ENCODE measurements at places on chromosomes 2 and 18.

DNA sequence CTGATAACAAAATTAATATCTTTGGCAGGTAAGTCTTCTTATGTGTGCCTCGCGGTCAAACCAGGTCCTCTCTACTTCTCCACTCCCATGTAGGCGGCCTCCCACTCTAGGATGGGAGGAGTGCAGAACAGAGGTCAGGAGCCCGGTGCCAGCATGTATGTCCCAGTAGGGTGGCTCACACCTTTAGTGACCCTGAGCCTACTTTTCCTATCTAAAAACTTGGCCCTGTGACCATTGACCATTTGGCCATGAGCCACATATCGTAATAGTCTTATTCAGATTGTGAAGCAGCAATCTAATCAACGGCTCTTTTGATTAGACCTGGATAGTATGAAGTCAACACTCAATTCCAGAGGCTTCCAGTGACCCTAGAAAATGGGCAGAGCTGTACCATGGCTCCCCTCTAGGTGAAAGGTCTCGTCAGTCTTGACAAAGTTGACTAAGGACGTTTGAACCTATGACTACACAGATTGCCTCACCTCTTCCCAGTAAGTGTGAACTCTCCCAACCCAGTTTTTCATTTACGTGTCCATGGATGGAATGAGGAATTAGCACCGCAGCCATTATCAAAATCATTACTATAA is 17.1 kb upstream of the FABP1 start:
- DNase-seq: no peak

- DNase-seq: peak; percentile 59
Observed at GRCh38 chr2:203195331-203196036, 43.3 kb upstream of the CYP20A1 start.

- no peak for DNase-seq
Observed at GRCh38 chr2:228798458-228799207, 472.5 kb downstream of the PID1 start.

DNA sequence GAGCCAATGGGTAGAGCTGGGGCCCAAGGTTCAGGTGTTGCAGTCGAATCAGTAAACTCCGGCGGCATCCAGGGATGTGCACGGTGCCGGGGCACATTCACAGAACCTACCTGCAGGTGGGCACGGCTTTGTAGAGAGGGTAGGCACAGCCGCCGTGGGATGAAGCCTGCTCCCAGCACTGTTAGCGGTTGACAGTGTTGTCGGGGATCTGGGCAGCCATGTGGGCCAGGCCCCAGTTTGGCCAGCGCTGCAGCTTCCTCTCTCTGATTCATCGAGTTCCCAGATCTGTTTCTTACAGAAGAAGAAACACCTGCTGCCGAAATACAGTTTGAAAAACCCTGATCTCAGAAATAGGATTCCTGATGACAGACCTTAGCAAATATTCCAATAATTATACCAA is 274.8 kb downstream of the AGAP1 start:
- DNase-seq: no peak

DNA sequence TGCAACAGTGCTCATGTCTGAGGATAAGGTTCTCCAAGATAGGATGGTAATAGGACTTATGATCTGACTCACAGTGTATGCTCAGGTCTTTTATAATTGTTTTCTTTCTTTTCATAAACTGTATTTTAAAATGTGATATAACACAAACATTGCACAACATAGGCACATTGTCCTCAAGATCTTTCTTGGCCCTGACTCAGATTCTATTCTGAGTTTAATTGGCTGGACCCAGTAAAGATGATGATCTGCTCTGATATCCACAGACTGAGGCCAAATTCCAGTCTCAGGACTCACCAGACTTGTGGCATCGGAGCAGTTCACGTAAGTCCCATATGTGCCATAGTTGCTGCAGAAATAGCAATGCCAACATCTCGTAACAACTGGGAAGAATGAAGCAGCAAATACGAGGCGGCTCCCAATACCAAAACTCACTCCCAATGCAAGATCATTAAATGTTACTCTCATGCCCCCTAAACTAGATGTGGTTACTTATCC is 448.9 kb upstream of the SLC14A2 start:
- peak; percentile 93 for DNase-seq

DNA sequence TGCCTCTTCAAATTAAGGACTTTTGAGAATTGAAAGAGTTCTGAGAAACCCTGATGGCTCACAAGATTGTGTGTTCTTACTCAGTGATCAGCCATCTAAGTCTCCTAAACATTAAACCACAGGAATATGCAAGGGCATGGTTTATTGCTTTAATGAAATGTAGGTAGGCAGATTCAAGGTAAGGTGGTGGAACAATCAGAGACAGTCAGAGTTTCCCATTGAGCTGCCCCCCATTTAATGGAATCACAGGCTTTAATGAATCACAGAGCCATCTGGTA is 107.8 kb upstream of the LRATD1 start:
- no peak for DNase-seq

DNA sequence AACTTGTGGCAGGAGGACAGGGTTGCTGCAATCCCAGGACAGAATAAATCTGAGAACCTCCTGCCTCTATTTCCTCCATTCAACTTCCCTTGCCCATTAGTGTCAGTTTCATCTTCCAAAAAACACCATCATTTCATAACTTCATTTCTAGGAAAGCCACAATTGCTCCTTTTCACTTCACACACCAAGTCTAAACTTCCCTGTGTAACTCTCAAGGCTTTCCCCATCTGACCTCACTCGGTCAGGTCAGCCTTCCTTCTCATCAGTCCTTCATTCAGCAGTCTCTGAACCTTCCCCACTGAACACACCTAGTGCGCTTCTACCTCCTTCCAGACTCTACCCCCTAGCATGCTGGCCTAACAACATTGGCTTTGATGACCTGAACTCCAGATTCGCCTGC is 35.8 kb downstream of the TCF7L1 start:
- no peak for DNase-seq

DNA sequence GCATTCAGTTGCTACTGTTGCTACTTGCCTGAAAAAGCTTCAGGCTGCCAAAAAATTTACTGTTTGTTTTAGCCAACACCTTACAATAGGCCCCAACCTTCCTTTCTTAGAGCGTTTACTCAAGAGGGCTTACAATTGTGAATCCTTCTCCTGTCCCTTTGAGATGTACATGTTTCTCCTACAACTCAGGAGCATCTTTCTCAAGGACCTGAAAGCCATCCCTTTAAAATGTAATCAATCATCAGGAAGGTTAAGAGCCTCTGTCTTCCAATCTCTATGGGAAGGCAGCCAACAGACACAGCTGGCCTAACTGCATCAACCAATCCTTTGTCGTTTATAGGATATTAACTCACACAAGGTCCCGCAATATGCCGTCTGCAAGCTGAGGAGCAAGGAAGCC is 3.4 kb upstream of the IER3IP1 start:
- no peak for DNase-seq

- no peak for DNase-seq
Observed at GRCh38 chr2:65450393-65450792, 18.0 kb upstream of the SPRED2 start.

GRCh38 chr2:73091164-73091563 is 19.7 kb upstream of the SFXN5 start:
- DNase-seq: no peak

DNA sequence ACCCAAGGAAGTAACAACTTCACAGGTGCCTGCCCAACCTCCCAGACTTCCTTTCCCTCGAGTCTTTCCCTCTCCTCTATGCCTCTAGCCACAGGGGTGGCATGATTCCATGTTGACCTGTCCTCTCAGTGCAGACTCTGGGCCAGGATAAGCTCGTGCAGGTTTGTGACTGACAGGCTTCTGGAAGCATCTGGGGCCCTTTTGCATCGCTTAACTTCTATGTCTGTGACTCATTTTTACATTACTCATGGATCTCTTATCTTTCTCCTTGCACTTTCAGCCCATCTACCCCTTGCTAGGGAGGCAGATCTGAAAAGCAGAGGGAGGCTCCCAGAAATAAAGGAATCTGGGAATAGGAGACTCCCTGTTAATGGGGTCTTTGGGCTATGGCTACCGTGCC is 98.5 kb upstream of the RIOK3 start:
- DNase-seq: peak; percentile 52

DNA sequence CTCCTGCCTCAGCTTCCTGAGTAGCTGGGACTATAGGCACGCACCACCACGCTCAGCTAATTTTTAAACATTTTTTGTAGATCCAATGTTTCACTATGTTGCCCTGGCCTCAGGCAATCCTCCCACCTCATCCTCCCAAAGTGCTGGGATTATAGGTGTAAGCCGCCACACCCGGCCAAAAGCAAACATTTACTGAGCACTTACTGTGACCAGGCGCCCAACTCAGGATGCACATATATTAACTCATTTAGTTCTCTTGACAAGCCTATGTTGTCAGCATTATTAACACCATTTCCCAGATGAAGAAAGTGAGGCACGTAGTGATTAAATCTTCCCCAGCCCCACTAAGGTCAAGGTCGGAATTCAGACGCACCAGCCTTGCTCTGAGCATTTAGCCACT is 41.1 kb downstream of the TMEM37 start:
- no peak for DNase-seq

GRCh38 chr2:36544638-36545338 is 53.2 kb downstream of the FEZ2 start:
- no peak for DNase-seq

DNA sequence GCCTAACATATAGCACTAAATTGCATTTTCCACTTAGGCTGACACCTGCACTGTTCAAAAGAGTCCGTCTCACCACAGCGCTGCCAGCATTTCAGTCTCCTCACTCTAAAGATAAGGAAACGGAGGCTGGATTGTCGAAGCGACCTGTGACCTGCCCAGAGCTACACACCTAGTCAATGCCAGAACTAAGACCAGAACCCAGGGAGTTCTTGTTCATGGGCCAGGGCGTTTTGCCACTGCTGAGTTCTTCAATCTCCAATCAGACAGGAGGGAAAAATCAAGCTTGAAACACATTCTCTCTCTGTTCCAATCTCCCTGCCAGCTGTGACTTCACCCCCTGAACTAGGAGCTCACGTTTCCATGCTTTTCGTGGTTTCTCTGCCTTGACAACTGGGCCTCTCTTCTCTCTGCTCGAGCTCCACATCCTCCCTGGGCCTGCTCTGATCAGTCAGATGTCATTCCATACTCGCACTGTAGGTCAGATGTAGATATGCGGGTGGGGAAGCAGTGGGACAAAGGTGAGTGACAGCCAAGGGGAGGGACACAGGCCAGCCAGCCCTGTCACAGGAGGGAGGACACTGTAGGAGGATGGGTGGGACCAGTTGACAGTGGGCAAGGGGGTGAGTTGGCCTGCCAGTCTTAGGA is 221.1 kb upstream of the SMAD2 start:
- no peak for DNase-seq

DNA sequence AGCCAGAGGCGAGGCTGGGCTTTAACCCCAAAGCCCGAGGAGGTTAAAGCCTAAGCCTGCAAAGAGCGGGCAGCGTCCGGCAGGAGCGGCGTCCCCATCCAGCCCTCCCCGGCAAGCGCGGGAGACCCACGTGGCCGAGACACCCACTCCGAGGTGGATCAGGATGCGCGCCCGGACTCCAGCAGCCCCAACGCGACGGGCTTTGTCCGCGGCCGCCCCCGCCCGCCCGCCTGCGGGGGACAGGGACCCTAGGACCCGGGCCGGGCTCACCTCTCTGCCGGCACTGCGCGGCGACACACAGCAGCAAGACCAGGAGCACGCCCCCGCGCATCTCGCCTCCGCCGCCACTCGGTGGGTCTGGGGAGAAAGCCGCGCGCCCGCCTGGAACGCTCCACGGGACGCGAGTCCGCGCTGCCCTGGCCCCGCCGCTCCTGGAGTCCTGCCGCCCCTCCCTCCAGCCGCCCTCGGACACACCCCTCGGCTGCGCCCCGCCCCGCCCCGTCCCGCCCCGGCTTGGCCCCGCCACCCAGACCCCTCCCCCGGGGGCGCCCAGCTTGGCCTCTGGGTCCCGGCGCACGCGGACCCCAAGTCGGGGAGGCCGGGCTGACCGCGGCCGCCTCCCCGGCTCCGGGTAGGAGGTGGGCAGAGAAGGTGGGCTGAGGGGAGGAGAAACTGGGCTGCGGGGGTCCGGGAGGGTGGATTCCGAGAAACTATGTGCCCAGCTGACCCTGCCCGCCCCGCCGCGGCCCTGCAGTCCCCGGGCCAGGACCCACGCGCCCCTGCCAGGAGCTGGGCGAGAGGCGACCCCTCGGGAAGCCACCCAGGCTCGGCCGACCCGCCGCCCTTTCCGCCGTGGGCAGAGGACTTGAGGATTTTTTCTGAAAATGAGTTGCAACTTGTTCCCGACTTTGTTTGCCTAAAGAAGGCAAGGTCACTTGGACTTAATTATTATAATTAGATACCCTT is at the start of gene LAMA1:
TSS of gene LAMA1 (minus strand) at position 408 of the 966 bp plus-strand sequence. CDS start at position 331, 77 bp downstream.
- DNase-seq: peak; percentile 45

DNA sequence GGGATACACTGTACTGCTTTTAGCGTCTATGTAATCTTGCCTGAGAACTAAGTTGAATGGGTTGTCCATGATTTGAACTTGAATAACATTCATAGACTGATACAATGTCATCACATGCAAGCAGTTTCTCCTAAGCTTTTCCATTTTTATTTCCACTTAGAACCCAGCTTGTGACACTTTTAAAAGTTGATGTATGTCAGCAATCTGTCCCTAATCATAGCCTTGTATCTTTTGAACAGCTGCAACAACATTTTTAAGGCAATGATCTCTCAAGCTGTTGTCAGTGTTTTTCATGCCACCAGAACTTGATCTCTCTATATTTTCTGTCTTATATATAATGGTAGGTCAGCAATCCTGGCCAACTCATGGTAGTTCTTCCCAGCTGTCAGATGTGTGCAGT is 185.0 kb downstream of the DOK6 start:
- DNase-seq: no peak

GRCh38 chr2:226411205-226411604 is 388.4 kb downstream of the IRS1 start:
- no peak for DNase-seq

GRCh38 chr2:173272849-173273248 is 81.8 kb upstream of the CDCA7 start:
- DNase-seq: no peak

- no peak for DNase-seq
Observed at GRCh38 chr2:127664065-127664894, 11.1 kb downstream of the LIMS2 start.

GRCh38 chr2:166158546-166158945 is 30.7 kb upstream of the SCN1A start:
- DNase-seq: no peak
